ENCODE measurements at places on chromosomes 5 and 9.

GRCh38 chr9:136923881-136924280 is 20.7 kb downstream of the FBXW5 start:
- no peak for DNase-seq

DNA sequence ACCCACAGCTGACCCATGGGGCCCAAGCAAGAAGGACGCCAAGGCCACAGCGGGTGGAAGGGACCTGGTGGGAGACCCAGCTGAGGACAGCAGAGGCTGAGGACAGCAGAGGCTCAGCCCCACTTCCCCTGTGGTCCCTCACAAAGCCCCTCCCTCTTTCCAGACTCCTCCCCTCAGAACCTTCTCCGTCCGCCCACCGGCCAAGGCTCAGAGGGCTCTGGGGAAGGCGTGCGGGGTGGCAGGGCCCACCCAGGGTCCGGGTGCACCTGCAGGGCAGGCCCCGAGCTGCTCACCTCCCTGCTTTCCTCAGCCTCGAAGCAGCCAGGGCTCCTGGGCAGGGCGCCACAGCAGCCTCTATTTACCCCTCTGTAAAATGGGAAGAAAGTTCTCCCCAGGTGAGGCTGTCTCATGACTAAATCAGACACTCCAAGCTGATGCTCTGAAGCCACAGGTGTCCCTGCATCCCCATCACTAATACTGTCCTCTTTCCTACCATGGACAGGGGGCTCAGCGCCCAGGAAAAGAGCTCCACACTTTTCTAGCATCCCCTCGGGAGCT is 137.9 kb upstream of the PPP1R26 start:
- no peak for DNase-seq

DNA sequence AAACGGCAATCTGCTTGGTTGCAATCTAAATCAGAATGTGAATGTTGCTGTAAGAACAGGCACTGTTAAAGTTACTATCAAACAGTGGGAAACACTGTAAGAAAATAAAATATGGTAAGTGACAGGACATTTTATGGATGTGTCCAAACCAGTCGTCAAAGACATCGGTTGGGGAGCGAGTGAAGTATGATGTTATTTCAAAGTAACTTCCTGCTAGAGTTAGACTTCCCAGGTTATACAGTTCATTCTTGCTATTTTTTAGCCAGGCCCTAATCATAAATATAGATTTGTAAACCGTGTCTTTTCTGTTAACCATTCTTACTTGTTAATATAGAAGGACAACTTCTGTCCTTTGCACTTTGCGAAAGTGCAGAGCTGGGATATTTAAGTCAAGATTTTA is 30.2 kb downstream of the LIX1 start:
- DNase-seq: no peak

- no peak for DNase-seq
Observed at GRCh38 chr9:113298924-113299770, 4.0 kb downstream of the RNF183 start.

- DNase-seq: no peak
Observed at GRCh38 chr5:138538943-138539627, 4.0 kb downstream of the ETF1 start.

DNA sequence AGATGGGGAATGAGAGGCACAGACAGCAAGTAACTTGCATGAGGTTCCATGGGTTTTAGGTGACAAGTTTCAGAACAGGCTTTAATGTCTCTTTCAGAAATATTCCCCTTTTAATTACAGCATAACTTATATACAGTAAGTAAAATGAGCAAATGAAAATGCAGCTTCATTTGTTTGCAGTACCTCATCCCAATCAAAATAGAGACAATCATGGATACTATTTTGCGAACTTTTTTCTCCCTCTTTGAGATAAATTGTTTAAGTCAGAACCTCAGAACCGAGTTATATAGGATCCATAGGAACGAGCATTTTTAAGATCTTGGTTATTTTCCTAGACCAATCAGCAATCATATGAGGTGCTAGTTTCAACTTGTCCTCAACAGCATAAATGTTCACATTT is 3.5 kb downstream of the LCP2 start:
- DNase-seq: no peak

DNA sequence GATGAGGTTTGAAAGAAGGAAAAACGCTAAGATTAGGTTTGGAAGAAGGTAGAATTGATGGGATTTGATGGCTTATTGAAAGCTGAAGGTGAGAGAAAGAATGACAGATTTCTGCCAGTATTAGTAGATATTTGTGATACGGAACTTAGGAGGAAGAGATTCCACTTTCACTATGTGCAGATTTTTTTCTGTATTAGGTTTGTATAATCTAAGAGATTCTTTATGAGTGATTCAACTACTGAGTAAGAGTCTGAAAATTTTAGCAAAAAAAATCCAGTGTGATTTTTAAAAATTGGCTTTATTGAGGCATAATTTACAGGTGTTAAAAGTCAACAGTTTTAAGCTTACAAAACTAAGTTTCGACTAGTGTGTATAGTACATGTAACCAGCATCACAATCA is 54.1 kb downstream of the AP3S1 start:
- no peak for DNase-seq

DNA sequence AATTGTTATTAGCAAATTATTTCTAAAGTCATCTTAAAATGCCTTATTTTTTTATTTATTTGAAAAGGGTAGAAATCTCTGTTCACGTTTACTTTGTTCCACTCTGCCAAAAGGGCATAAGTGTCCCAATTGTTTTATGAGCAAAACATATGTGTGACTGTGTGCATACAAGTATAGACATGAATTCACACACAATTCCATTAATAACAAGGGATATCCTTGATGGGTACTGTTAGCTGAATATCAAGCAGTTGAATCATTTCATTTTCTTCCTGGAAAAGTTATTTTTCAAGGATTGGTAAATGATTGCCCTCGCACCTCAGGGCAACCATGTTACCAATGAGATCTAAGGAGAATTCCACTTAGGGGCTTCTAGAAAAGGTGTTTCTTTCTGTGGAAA is 92.1 kb upstream of the TAF11L2 start:
- no peak for DNase-seq

DNA sequence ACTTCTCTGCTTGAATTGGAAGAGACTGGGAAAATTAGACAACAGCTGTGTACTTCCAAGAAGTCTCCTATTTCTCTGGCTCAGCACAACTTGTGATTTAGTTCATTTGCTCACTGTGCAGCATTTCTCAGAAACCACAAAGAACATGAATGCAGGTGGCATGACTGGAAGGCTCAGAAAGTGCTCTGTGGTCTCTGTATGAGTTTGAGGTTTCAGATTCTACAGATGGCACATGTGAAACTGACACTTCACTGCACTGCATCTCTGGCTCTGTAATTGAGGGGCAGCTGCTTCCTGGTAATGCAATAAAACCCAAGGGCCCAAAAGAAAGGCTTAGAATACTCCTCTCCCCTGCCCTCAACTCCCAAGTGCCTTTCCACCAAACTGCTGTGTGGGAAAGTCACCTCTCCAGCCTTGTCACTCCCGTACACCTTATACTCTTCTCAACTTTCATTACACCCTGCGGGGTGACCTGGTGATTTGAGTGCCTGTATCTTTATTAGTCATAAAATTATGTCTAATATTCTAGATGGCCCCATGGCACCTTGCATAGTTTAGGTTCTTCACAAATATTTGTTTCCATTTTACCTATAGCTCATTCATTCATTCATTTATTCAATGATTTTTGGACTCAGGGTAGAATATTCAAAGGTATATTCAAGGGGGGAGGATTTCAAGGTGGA is 82.5 kb downstream of the ESM1 start:
- peak; percentile 28 for DNase-seq

DNA sequence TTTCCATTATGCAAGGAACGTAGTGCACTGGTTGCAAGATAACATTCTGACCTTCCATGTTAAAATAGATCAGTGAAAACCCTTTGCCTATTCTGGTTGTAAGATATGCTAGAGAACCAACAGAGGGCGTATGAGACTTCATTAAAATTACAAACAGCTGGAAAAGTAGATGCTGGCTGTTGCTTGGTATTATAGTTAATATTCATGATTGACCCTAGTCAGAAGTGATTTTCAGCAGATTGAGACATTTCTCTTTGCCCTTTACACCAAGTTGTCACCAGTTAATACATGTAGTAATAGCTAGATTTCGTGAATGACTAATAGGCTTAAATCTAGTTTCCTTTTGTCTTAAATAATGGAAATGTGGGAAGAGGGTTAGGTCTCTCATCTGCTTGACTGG is 13.8 kb upstream of the FGF18 start:
- DNase-seq: no peak

GRCh38 chr5:57450991-57451876 is 31.4 kb downstream of the ACTBL2 start:
- DNase-seq: no peak

- no peak for DNase-seq
Observed at GRCh38 chr5:72996632-72997031, 40.8 kb downstream of the FCHO2 start.

GRCh38 chr5:3619579-3619978 is 23.9 kb downstream of the IRX1 start:
- no peak for DNase-seq

GRCh38 chr9:74777136-74777879 is 110.4 kb downstream of the TRPM6 start:
- DNase-seq: peak; percentile 53

DNA sequence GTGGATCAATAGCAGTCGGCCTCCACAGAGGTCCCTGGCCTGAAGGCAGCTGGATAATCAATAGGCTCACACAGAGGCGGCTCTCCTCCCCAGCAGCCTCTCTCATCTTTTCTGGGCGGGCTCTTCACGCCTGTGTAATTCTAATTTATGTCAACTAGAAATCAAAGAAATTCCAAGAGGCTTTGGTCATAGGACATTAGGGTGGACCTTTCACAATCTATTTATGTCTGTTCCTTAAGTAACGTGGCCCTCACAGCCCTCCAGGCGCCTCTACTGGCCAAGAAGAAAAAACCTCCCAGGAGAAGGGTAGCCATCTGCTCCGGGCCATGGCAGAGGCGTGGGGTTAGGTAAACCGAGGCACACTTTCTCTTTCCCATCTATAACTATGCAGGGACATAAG is 205.1 kb upstream of the EFNA5 start:
- no peak for DNase-seq

DNA sequence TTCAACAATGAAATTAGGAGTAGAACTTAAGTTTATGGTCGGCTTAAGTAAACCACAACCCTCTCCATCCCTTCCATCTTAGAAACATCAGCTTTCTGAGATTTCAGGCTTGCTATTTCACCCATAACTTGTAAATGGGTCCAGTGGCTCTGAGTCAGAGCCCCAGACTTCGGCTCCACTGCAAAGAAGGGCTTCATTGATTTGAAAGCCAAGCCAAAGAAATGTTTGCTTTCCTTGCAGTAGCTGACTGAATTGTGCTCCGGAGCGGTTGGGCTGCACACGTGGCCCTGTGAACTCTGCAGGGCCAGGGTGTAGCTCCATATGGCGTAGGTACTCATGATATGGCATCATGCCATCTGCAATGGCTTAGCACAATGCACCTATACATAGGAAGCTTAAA is 57.0 kb downstream of the NREP start:
- no peak for DNase-seq

DNA sequence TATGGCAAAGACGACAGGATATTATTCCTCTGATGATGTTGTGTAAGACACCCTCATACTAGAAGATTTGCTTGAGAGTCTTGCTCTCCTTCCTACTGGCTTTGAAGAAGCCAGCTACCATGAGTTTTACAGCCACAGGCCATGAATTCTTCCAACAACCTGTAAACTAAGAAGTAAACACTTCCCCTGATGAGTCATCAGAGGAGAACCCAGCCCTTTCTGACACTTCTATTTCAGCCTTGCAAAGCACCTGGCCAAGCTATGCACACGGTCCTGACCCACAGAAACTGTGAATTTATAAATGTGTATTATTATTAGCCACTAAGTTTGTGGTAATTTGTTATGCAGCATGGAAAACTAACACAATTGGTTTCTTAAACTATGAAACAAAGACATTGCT is 288.8 kb upstream of the ADAMTSL1 start:
- no peak for DNase-seq

DNA sequence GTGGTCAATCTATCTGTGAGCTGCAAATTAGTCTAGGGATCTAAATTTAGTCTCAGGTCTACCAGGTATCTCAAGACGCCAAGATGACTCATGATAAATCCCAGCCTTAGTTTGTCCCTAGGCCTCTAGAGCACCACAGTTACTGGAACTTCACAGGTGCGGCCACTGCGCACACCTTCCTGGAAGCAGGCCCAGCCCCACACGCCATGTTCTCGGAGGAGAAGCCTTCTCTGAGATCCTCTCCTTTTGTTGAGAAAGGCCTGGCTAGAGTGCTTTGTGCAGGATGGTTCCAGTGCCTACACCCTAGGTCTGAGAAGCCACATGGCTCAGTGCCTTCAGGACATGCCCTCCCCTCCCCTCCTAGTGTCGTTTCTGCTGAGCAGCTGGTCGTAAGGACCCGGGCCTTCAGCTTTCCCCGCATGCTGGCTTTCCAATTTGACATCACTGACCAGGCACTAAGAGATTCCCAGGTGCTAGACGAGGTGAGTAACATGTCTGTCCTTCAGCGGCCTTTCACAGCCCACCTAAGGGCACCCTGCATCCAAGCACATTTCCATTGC is 51.9 kb downstream of the IPPK start:
- no peak for DNase-seq

DNA sequence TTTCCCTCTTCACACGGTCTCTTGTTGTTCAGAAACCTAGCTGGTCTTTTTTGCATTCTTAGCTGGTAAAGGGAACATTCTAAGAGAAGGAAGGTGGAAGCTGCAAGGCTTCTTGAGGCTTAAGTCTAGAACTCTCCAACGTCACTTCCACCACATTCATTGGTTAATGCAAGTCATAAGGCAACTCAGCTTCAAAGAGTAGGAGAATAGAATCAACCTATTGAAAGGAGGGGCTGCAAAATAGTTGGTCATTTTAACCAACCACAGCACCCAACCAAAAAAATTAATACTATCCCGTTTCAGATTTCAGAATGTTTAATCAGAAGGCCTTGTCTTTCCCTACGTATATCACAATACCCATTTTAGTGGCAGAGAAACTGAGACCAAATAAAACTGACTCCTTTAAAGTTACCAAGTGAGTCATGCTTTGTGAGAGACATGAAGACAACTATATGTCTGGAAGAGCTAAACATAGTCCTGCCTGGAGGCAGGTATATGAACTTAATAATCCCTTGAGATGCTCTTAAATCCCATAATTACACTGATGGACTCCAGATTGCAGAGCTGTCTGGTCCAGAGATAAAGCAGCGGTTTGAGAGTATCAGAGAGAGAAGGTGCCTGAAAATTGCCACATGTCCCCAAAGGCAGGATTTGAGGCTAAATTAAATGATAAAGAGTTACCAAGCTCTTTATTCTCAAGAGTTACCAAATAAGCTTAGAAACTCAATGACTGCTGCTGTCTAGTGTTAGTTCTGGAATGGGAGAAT is 14.4 kb downstream of the DOCK8 start:
- DNase-seq: no peak

DNA sequence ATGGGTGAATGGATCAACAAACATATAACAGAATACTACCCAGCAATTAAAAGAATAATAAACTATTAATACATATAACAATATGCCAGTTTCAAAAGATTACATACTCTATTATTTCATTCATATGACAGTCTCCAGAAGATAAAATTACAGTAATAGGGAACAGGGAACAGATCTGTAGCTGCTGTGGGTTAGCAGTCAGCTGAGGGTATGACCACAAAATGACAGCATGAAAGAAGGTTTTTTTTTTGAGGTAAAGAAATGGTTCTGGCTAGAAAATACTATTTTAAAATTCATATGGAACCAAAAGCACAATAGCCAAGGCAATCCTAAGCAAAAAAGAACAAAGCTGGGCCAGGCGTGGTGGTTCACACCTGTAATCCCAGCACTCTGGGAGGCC is 73.0 kb upstream of the NR5A1 start:
- DNase-seq: no peak

- DNase-seq: no peak
Observed at GRCh38 chr5:12073426-12073825, 169.2 kb upstream of the CTNND2 start.
